ENCODE measurements at places on chromosomes 11 and 22.

- DNase-seq: no peak
Measured at GRCh38 chr11:43397251-43397650, 38.5 kb downstream of the TTC17 start.

- no peak for DNase-seq
Measured at GRCh38 chr22:25192406-25192805, 7.3 kb upstream of the CRYBB3 start.

DNA sequence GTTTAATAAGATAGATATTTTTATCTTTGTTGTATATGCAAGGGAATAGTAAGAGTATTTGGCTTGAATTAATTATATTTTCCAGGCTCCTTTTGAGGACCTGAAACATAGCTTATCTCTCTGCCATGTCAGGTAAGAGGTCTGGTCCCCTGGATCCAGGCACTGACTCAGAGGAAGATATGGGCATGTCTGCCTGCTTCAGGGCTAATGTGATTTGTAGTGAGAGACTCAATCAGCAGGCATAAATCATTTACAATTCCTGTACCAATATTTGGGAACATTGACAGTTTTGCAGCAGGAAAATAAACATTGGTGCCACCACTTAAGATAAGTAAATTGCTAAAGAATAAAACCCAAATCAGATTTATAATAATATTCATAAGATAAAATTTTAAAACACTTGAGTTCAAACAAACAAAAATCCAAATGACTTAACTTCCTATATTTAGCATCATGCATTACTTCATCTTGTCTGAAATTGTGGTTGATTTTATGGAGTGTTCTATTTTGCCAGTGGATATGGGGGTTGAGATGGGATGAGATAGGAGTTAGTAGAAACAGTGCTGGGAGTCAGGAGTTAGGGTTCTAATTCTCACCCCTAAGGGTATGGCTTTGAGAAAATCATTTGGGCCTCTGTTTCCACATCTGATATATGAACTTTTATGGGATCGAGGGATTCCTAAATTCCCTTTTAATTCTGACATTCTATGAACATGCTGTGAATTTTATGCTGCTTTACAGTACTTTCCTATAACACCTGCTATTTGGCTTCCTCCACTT is 5.1 kb upstream of the CALCA start:
- DNase-seq: no peak

DNA sequence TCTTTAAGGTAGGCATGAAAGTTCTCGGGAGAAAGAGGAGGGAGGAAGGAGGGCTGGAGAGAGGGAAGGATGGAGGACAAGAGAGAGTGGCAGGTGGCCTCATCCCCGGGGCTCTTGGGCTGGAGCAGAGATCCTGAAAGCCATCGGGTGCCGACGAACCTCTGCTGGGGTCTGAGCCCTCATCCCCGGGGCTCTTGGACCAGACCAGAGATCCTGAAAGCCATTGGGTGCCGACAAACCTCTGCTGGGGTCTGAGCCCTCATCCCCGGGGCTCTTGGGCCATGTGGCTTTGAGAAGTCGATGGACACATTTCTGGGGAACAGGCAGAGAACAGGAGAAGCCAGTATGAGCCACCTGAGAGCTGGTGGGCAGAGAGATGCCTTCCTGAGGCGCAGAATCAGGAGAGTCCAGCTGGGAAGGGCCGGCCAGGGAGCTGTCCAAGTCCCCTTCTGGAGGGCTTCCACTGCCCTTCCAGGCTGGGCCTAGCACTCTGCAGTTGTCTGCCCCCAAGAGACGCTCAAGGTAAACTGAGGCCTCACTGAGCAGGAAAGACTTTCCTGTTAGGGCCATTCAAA is 1398.1 kb downstream of the BRD1 start:
- DNase-seq: no peak

GRCh38 chr11:65867284-65868071 is 5.1 kb downstream of the EFEMP2 start:
- no peak for DNase-seq

Measured in KBM-7 (cell line).